ENCODE measurements at places on chromosomes 5 and 9. TPM values are rescaled to one million over a fixed set of nuclear protein-coding genes. Genes with fewer than 3 reads are reported as not detected.

DNA sequence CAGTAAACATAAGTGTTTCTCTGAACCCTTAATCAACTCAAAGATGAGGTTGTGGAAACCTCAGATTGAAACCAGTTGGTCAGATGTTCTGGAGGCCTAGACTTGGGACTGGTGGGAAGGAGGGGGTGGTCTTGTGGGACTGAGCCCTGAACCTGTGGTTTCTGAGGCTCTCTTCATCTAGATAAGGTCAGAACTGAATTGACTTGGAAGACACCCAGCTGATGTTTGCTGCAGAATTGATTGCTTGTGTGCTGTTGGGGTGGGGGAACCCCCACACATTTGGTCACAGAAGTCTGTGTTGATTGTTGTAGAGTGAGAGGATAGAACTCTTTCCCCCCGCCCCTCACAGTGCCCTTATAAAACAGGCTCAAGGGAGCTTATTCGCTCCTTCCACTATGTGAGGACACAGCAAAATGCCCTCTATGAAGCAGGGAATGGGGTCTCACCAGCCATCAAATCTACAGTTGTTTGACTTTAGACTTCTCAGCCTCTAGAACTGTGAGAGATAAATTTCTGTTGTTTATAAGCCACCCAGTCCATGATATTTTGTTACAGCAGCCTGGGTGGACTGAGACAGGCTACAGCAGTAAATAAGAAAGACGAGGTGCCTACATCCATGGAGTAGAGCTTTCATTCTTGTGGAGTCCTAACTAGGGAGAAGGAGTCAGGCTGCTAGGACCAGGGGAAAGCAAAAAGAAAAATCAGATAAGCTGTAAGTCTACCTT is 25.7 kb upstream of the UGCG start:
- DNase-seq, result no peak

- no peak for DNase-seq
Observed at GRCh38 chr5:16552666-16553343, 64.0 kb downstream of the RETREG1 start.

The SPEF2 gene
- 12.7 TPM for total RNA-seq

DNA sequence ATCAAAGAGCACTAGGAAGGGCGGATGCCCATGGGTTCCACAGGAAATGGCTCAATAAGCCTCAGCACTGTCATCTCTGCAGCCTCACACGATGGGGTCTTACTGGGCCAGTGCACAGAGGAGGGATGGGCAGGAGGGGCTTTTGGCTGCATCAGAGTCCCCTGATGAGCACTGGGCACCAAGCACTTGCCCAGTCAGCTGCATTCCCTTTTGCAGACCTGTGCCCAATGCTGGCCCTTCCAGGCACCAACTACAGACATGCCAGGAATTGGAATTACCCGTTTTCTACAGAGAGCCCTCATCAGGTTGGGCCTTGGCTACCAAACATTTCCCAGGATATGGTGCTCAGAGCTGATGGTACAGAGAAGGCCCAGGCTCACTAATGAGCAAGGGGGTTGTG is 182.5 kb downstream of the HSPA4 start:
- no peak for DNase-seq

The SLC34A1 gene
- not detected for total RNA-seq

GRCh38 chr9:130298662-130299279 is 33.2 kb downstream of the HMCN2 start:
- peak; percentile 14 for DNase-seq
